ENCODE measurements at places on chromosomes 12 and 14. TPM values are rescaled to one million over a fixed set of nuclear protein-coding genes. Genes with fewer than 3 reads are reported as not detected.

Gene DACT1
- 133 TPM for polyA plus RNA-seq

Gene IFT43
- polyA plus RNA-seq: 51.5 TPM

Gene TAS2R30
- polyA plus RNA-seq: 0.11 TPM

Gene PCED1B
- polyA plus RNA-seq: 1.5 TPM

Gene PTPN6
- 18.1 TPM for polyA plus RNA-seq

Measured in left renal pelvis (tissue), 4 donors.